ENCODE measurements at places on chromosomes 6 and 20.

- no peak for DNase-seq
These were observed 10.0 kb upstream of the BNIP5 start for GRCh38 chr6:36346486-36347273.

DNA sequence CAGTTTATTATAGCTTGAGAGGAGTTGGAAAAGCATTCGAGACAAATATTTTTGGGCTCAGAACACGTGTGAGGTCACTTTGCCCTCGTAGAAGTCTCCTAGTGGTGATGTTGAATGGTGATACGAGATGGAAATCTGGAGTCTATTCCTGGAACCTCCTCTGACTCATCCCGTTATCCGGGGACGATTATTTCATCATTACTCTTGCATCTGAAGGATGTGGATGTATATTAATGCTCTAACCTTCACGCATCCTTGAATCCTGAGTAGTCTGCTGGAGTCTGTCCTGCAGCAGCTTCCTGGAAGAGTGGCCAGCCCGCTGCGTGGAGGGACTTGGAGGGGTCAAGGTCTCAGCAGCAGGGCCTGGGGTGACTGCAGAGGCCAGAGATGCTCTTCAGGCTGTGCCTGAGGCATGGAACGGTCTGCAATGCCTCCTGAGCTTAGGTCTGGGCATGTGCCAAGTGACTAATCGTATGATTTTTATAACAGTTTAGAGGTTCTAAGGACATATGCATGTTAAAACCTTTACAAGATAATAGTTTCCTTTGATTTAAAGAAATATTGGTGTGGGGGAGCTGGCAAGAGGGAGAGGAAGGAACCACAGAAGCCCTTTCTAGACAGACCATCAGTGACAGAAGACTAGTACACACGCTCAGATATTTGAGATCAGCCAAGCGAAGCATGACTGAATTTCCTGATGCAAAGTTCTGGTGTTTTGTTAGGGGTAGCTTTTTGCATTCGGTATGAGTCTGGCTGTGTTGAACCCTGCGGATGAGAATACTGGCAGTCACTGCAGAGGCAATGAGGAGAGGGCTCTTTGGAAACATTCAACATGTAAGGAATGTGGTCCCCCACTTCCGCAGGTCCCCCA lies 400.2 kb downstream of the QKI start:
- no peak for DNase-seq

DNA sequence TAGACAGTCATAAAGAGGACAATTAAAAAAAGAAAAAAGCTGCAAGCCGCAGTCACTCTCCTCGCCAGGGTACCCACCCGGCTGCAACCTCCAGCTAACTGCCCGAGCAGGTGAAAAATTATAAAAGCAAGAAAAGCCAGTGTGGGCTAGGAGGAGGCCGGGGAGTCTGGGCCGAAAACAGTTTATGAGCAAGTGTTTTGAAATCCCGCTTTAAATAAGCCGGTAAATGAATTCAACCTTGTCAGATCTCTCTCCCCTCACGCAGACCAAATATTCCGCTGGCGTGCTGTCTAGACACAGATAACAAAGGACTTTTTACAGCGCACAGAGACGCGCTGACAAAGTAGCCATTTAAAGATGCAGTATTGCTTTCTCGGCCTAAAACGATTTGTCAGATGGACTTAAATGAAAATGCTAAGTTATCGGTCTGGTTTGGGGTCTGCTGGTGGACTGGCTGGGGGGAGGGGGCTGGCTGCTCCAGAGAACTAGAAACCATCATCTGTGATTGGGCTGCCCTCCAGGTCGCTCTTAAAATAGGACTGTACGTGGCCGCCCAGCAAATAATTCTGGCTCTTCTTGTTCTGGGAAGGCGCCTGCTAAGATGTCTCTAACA lies 24.6 kb downstream of the PMEPA1 start:
- no peak for DNase-seq

GRCh38 chr6:81633391-81633790 lies 119.1 kb downstream of the TENT5A start:
- DNase-seq: no peak

DNA sequence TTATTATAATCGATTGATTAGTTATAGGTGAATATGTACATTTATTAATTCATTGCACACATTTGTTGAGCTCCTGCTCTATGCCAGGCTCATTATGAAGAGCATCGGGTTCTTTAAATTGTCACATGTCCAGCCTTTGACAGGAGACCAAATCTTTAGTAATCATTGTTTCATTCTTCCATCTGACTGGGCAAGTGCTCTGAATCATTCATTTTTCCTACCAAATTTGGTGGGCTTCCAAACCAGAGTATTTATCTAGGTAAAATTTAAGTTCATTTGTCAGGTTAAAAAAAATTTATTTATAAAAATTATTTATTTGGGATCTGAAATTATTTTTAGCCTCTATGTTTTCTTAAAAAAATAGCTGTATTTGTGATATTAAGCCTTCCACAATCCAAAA lies 404.9 kb upstream of the MMS22L start:
- no peak for DNase-seq

GRCh38 chr20:57773059-57773815 lies 63.4 kb upstream of the PMEPA1 start:
- DNase-seq: no peak

- no peak for DNase-seq
These were observed 20.2 kb downstream of the KIF25 start for GRCh38 chr6:168017629-168018028.

- DNase-seq: no peak
These were observed 189.4 kb upstream of the RNF217 start for GRCh38 chr6:124772733-124773319.

DNA sequence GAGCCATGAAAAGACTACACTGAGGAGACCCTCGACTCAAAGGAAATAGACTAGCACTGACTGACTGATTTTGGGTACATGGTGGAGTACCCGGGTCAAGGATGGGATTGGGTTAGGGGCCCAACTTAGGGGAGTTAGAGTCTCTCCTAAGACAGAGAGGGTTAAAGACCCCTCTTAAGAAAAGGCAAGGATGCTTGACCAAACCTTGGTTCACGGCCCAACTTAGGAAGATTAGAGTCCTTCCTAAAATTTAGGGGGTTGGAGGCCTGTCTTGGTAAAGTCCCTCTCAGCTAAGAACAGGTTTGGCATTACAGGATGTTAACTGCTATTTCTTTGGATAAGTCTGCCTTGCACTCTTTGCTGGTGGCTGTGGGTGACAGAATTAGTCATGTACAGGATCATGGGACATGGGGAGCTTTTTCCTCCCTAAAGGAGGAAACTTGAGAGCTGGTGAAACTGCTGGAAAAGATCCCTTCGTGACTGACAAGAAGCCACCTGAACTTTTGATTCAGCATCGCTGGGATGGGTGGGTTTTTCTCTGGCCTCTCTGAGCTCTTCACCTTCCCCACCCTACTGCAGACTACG lies 12.3 kb upstream of the SLC22A16 start:
- no peak for DNase-seq

DNA sequence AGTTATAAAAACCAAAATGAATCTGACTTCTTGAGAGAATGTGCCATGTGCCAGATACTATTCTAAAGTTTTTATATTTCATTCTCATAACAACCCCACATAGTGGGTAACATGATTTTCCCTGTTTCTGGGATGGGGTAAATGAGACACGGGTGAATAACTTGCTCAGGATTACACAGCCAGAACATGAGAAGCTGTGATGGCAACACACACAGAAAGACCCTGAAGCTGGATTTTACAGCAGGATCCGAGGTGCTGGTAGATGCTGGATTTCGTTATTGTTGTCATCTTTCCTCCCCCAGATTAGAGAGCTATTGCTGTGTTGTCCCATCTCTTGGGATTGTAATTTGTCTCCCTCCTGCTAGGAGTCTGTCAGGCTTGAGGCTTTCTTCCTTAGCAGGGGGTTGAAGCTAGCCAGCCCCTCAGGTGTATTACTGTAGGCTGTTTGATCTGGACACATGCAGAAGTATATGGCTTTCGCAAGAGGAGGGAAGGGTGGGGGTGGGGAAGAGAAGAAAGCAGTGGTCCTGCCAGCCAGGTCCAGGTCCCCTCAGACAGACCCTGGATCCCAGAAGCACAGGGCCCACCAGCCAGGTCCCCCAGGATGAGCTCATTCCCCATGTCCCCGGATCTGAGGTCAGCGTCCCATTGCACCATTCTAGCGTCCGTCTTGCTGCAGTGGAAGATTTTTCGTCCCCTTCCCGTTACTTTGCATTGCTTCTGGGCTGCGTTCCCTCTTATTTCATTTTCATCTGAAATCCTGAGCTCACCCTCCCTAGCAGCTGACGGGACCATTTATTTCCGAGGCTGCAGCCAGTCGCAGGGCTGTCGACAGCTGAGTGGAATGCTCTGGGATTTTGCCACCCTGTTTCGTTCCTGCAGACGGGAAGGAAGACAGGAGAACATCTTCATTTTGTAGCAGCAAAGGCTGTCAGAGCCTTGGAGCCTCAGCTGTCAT lies 7.3 kb upstream of the KCNG1 start:
- DNase-seq: no peak

- DNase-seq: no peak
These were observed 47.9 kb downstream of the CEP57L1 start for GRCh38 chr6:109143191-109143590.

DNA sequence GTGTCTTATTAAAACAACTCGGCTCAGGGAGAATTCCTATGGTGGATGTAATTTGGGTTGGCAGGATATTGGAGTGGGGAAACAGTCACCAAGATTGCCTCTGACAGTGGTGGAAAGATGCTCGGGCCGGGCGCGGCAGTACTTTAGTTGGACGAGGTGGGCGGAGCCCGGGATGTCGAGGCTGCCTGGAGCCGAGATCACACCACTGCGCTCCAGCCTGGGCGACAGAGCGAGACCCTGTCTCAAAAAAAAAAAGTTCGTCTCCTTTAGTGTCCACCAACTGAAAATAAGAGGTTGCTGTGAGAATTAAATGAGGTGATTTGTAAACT lies 621 bp downstream of the NOL7 start:
- no peak for DNase-seq

DNA sequence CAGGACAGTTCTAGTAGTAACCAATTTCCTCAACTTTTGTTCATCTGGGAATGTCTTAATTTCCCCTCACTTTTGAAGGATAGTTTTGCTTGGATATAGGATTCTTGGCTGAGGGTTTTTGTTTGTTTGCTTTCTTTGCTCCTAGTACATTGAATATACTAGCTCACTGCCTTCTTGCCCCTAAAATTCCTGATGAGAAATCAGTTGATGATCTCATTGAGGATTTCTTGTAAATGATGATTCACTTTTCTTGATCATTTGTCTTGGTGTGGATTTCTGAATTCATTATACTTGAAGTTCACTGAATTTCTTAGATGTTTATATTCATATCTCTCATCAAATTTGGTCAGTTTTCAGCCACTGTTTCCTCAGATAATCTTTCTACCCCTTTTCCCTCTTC lies 49.1 kb upstream of the PRDM1 start:
- DNase-seq: no peak

DNA sequence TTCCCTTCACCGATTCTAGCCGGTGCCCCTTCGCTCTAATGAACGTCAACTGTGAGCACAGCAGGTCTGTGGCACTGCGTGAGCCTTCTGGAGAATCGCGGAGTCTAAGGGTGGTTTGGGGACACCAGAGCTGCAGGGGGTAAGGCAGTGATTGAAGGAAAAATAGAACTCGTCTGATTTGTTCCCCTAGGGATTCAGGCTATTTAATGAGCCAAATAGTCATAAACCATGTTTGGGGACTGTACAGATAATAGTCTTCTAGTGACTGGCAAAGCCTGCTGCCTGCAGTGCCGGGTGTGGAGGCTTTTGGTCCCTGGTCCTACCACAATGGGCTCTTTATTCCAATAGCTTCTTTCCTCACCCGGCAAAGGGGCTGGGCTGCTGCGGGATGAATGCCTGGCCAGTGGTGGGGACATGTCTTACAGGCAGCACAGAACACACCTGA lies 11.1 kb upstream of the NTSR1 start:
- DNase-seq: no peak

DNA sequence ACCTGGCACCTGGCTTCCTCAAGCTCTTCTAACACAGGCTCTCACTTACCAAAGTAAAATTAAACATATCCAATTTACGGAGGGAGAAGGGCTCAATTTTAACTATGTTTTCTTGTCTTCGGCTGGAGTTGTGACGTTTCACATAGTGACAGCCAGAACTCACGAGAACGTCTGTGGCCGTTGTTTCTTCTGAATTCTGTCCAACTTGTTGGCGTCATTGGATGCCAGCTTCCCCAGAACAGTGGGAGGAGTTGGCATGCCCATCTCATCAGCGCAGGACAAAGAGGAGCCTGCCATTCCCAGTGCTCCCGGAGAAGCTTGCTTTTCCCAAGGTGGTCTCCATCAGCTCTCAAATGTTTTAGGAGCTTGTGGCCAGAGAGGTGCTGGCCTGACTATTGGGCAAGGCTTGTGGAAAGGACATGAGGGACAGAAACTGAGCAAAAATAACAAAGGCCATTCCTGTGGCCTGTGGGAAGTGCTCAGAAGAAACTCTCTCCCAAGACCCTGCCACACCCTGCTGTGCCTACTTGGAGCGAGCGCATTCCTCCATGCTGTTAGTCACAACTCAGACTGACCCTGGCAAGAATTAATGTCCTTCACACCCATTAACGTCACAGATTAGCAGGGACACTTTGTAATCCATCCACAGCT lies 265.4 kb upstream of the CDH4 start:
- DNase-seq: no peak

- no peak for DNase-seq
These were observed 65.0 kb upstream of the ASCC3 start for GRCh38 chr6:100946021-100946540.

- no peak for DNase-seq
These were observed 25.2 kb downstream of the TBPL1 start for GRCh38 chr6:133977983-133978895.

GRCh38 chr6:79193971-79194370 lies 40.5 kb downstream of the HMGN3 start:
- DNase-seq: no peak

- no peak for DNase-seq
These were observed 190.1 kb downstream of the SCP2D1 start for GRCh38 chr20:19003366-19004336.

- DNase-seq: no peak
These were observed 311.7 kb upstream of the PLCB4 start for GRCh38 chr20:8757146-8757545.

DNA sequence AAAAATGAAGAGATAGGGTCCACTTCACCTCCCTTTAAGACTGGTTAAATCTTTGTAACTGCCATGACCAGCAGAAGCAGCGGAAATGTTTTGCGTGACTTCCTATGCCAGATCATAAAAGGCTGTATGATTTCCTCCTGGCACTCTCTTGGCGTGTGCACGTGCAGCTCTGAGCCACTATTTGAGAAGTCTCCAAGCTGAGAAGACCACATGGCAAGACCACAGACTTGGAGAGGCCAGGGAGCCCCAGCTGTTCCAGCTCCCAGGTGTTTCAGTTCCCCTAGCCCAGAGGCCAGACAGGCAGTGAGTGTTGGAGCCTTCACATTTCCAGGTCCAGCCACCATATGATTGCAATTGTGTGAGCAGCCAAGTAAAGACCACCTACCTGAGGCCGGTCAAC lies 259.3 kb upstream of the RIN2 start:
- DNase-seq: no peak

- no peak for DNase-seq
These were observed 44.2 kb upstream of the PDE10A start for GRCh38 chr6:165707067-165707853.

DNA sequence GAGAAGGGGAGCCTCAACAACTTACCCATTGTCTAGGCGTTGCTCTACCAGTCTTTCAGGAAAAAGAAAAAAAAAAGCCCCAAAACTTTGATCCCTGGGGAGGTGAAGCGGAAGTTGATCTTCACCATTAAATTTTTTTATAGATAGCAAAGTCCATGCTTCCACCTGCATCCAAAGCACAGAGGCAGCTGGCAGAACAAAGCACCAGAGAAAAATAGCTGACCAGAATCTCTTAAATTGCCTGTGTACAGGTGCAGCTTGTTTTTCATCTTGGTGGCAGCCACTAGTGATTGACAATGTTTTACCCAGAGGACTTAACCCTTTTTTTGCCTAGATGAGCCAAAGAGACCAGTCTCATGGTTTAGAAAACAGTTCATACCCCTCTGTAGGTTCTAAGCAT lies 86.0 kb downstream of the MYB start:
- DNase-seq: no peak

All from stimulated activated CD8-positive, alpha-beta memory T cell treated with anti-CD3 and anti-CD28 coated beads, Interleukin-4, amount 100 ng/mL, for 1 hour (primary cell).